ENCODE measurements at places on chromosomes 12 and 14. TPM values are rescaled to one million over a fixed set of nuclear protein-coding genes. Genes with fewer than 3 reads are reported as not detected.

Gene PAX9
- total RNA-seq: not detected

Gene KMT2D
- 100 TPM for total RNA-seq

Gene TTC9
- total RNA-seq: 6.1 TPM

Gene FRS2
- total RNA-seq: 10.8 TPM

Gene BAZ2A
- 131 TPM for total RNA-seq

DNA sequence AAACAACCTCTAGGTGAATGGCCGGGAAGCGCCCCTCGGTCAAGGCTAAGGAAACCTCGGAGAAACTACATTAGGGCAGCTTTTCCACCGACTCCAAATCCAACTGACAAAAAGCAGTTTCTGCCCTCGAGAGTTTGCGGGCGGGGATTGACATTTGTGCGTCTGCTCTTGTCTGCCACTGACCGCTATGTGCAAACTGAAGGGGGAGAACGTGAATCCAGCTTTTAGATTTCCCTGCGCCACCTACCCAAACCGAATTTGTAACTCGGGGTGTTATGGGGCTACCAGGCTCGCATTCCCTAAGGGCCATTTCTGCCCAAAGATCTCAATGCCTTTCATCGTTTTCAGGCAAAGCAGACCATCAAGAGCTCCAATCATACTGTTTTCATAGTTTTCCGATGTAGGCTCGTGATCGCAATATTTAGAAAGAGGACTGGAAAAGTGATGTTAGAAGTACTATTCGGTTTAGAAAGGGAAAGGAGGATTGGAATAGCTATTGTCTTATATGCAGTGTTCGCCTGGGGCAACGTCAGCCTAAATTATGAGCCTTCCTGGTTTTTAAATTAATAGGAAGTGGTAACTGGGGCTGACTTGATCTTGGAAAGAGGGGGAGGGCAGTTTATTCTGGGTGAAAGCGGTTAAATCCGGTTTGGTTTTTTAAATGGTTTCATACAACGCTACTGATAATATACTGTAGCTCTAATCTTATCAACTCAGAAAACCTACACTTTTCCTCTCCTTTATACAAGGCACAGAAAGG is 45.4 kb downstream of the BCAT1 start:
- no peak for DNase-seq

DNA sequence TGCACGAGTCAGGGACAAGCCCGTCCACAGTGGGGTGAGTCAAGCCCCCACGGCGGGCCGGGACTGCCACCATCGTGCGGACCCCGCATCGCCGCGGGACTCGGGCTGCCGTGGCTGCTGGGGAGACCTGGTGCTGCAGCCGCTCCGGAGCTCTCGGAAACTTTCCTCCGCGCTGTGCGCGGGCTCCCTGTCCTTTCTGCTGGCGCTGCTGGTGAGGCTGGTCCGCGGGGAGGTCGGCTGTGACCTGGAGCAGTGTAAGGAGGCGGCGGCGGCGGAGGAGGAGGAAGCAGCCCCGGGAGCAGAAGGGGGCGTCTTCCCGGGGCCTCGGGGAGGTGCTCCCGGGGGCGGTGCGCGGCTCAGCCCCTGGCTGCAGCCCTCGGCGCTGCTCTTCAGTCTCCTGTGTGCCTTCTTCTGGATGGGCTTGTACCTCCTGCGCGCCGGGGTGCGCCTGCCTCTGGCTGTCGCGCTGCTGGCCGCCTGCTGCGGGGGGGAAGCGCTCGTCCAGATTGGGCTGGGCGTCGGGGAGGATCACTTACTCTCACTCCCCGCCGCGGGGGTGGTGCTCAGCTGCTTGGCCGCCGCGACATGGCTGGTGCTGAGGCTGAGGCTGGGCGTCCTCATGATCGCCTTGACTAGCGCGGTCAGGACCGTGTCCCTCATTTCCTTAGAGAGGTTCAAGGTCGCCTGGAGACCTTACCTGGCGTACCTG is 1.1 kb downstream of the PDE3A start:
- DNase-seq: no peak

DNA sequence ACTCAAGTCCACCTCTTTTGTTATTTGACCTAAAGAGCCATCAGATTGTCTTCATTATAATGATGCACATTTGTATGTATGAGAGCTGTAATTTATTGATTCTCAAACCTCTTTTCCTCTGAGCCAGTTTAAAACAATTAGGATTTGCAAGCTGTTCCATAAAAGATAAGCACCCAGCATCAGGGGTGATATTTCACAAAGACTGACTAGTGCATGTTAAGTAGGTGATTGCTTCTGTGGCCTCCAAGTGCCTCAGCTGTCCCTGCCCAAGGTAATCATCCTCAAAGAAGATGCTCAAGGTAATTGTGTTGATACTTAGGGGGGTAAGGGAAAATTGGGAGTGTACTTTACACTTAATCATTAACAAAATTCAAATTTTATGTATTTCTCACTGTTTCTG is 18.2 kb downstream of the CEP128 start:
- no peak for DNase-seq

- peak; percentile 81 for DNase-seq
Measured at GRCh38 chr12:123075646-123076171, 75.2 kb downstream of the PITPNM2 start.

GRCh38 chr14:33369972-33370371 is 431.3 kb downstream of the NPAS3 start:
- DNase-seq: no peak

DNA sequence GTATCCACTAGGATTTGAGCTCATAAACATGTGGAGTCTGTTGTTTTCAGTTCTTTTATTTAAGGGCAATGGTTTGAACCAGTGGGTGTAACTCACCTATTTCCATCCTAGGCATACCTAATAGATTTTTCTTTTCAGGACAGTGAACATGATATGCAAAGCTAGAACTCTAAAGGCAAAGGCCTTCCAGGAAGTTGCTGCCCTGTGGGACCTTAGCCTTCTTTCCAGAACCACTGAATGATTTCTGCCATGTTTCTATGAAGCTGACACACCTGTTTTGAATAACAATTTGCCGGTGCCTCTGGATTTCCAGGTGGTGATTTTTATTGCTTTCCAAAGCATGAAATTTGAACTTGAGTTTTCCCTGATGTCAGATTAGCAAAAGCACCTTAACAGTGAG is 372.9 kb upstream of the FAR2 start:
- DNase-seq: no peak

- no peak for DNase-seq
Measured at GRCh38 chr12:4202487-4202886, 71.1 kb upstream of the CCND2 start.

DNA sequence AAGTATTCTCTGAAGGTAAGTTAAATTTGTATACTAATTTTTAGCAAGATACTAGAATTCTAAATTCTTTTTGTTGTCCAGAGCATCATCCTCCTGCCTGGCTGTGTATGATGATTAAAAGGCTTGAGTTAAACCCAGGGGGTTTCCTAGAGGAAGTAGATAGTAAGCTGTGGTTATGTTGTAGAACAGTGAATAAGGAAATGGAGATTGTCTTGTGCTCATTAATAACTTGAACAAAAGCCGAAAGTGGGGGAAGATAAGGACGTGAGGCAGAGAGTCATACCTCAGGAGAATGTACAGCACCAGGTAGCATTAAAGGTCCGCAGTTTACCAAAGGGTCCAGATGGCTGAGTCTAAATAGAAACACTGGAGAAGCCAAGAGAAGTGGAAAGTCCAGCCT is 42.0 kb downstream of the CKB start:
- no peak for DNase-seq

GRCh38 chr14:35883677-35884293 is 57.6 kb downstream of the BRMS1L start:
- DNase-seq: no peak
